Myocyte (in vitro differentiated cells): ENCODE measurements at places on chromosomes 1 and 21. TPM values are rescaled to one million over a fixed set of nuclear protein-coding genes. Genes with fewer than 3 reads are reported as not detected.

Gene IL20
- not detected in 2 replicates for total RNA-seq

Gene OR2AK2
- total RNA-seq: not detected in 2 replicates

Gene ACBD6
- 59.2 and 61.0 TPM in 2 replicates for total RNA-seq

Gene OR2T6
- total RNA-seq: not detected in 2 replicates

Gene FCRL1
- total RNA-seq: not detected in 2 replicates

Gene OR2M5
- total RNA-seq: not detected in 2 replicates

Gene TTC39A
- 0.52 and 1.4 TPM in 2 replicates for total RNA-seq

Gene HEYL
- 84.9 and 91.9 TPM in 2 replicates for total RNA-seq

Gene DYRK1A
- 79.6 and 97.3 TPM in 2 replicates for total RNA-seq

Gene TNFRSF8
- total RNA-seq: 0.16 TPM in 1 of 2 replicates, not detected in the other

Gene KCNJ10
- not detected in 2 replicates for total RNA-seq

Gene CHD1L
- total RNA-seq: 15.9 and 16.6 TPM in 2 replicates

Gene WDR64
- not detected in 2 replicates for total RNA-seq

Gene AHDC1
- 46.6 and 55.3 TPM in 2 replicates for total RNA-seq

Gene RHBDL2
- total RNA-seq: 0.16 TPM in 1 of 2 replicates, not detected in the other

Gene FAM76A
- 22.3 and 33.4 TPM in 2 replicates for total RNA-seq

Gene HAO2
- 0.11 TPM in 1 of 2 replicates, not detected in the other for total RNA-seq

Gene PRAMEF7
- total RNA-seq: not detected in 2 replicates

Gene RIMS3
- total RNA-seq: 13.7 and 31.0 TPM in 2 replicates

Gene ZNF648
- not detected in 2 replicates for total RNA-seq

Gene NOTCH2
- 52.0 and 55.7 TPM in 2 replicates for total RNA-seq

Gene NPR1
- not detected in 2 replicates for total RNA-seq

Gene UBE2U
- total RNA-seq: not detected in 2 replicates

Gene AMY1C
- total RNA-seq: not detected in 2 replicates

Gene C1orf50
- 7.9 and 12.5 TPM in 2 replicates for total RNA-seq

Gene KRTAP11-1
- not detected in 2 replicates for total RNA-seq

Gene GUCA2A
- total RNA-seq: not detected in 2 replicates

Gene OR2T29
- not detected in 2 replicates for total RNA-seq

Gene MRAP
- not detected in 2 replicates for total RNA-seq

Gene GJB5
- not detected in 2 replicates for total RNA-seq

Gene ZNF695
- 0.99 and 1.9 TPM in 2 replicates for total RNA-seq

Gene NPPB
- total RNA-seq: not detected in 2 replicates

Gene COL24A1
- total RNA-seq: 1.3 and 1.7 TPM in 2 replicates

Gene BARHL2
- not detected in 2 replicates for total RNA-seq

Gene CNR2
- not detected in 2 replicates for total RNA-seq

Gene C4BPB
- not detected in 2 replicates for total RNA-seq
